ENCODE measurements at places on chromosomes 16 and 17.

DNA sequence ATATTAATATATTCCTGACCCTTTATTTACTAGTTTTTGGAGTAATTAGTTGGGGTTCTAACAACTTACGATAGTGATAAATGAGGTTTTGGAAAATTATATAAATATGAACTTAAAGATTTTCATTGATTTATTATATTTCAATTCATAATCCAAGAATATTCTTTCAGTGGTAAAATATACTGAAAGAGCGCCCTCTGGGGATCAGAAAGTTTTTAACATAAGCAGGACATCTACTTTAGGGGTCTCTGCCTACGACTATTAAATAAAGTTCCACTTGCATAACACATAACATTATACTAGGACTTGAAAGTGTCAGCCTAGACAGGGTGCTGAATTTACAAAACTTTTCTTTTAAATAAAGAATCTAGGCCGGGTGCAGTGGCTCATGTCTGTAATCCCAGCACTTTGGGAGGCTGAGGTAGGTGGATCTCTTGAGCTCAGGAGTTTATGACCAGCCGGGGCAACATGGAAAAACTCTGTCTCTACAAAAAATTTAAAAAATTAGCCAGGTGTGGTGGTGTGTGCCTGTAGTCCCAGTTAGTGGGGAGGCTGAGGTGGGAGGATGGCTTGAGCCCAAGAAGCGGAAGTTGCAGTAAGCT, 15.6 kb downstream of the RFWD3 start:
- DNase-seq: no peak

GRCh38 chr17:18182110-18182977, 1.3 kb upstream of the ALKBH5 start:
- no peak for DNase-seq

DNA sequence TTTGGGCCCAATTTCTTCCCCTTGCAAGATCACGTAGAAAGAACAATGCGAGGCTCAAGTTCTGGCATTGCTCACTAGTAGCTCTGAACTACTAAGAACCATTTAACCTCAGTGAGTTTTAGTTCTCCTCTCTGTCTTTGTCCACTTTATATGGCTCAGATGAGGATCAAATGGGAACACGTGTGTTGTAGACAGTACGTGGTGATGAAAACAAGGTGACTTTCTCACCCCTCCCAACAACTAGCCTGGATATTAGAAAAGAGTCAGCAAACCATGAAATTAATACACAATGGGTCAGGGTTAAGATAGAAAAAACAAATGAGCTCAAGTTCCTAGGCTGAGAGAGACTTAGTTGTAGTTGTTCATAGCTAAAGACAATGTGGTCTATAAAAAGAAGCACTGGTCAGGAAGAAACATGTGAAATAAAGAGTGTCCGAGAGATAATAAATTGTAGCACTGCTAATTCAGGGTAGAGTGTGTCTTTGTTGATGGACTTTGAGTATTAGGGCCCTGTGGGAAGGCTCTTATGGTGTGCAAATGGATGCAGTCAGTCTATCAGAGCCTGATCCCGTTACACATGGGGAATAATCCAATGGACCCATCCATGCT, 417.0 kb downstream of the HAPSTR1 start:
- no peak for DNase-seq

GRCh38 chr17:75861927-75862317, 6.8 kb upstream of the WBP2 start:
- DNase-seq: no peak

GRCh38 chr17:73902416-73903181, 258.4 kb upstream of the SDK2 start:
- DNase-seq: no peak

DNA sequence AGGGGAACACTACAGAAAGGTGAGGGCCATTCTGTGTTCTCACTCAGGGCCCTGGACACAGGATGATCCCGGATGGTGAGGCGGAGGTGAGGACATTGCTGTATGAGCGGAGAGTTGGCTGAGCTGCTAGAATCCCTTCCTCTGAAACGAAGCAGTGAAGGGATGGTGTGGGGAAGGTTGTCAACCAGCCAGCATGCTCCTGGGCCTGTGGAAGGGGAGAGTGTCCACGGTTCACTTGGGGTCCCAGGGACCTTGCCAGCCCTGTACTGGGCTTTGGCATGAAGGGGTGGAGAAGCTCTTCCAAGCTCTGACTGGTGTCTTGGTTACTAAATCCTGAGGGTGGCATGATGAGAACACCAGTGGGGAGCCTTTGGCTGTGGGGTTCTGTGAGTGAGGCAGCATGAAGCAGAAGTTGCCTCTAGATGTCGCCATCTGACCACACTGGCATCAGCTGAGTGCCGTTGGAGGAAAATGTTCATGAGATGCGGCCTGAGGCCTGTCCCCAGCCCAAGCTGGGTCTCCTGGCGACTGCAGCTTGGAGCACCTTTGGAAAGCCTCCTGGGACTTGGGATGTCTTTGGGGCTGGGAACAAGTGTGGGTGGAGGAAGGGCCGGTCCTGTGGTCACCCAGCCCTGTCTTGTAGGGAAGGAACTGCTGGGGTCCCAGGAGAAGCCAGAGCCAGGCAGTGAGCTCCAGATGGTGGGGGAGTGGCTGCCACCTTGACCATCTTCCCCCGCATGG, 14.8 kb downstream of the PDP2 start:
- peak; percentile 53 for DNase-seq

- no peak for DNase-seq
Measured at GRCh38 chr16:6684076-6684673, 648.5 kb upstream of the RBFOX1 start.

DNA sequence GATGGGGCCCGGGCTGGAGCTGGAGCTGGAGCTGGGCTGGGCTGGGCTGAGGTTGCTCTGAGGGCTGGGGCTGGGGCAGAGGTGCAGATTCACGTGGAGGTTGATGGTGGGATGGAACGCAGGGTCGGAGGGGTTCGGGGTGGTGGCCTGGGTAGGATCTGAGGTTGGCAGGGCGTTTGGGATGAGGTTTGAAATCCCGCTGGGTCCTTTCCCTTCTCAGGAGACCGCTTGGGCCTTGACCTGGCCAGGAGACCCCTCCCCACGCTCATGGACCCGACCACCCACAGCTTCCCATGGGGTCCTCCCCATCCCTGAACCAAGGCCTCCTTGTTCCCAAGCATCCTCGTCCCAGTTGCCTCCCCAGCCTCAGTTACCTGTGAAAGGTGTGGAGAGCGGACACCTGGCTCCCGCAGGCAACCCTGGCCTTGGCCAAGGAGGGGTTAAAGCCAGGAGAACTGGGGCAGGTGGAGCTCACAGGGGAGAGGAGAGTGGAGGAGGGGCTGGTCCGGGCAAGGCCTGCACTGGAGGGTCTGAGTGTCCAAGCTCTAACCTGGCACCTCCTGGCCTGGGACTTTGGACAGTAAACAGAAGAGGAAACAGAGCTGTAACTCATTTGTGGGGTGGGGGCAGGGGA, at the start of gene ASGR2:
Gene ASGR2, minus strand, starts transcription at position 582 of the 634 bp plus-strand sequence. CDS start 582 bp downstream, outside the sequence.
- no peak for DNase-seq

- no peak for DNase-seq
Measured at GRCh38 chr17:40888196-40888720, 3.2 kb upstream of the KRT20 start.

DNA sequence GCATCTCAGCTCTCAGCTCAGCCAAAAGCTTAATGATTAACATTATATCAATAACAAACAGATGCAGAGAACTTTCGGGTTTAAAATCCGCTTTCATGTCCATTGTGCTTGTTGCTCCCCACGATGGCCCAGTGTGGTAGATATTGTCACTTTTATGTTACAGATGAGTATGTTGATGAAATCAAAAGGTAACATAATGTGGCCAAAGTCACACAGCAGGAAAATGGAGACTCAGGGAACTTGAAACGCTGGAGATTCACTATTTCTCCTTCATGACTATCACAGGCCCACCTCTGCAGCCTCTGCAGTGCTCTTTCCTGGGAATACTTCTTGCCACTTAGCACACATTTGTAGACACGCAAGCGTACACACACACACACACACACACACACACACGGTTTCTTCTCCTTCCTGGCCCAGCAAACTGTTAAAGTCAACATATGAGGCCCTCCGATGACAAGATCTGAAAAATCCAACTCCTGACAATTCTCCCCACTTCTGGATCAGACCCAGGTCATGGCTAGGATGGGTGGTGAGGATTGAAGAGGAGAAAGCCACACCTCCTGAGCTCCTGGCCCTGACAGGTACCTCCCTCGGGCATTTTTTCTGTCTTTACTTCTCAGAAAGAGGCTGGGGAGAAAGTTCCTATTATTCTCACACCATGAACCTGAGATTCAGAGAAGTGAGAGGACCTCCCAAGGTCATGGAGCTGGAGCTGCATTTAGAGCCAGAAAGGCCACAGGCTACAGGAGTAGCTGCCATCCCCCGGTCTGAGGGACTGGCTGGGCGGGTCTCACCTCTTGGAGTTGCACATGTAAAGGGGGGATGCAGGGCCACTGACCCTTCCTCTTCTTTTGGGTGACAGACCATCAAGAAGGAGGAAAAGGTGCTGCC, 9.7 kb downstream of the DRC7 start:
- no peak for DNase-seq

DNA sequence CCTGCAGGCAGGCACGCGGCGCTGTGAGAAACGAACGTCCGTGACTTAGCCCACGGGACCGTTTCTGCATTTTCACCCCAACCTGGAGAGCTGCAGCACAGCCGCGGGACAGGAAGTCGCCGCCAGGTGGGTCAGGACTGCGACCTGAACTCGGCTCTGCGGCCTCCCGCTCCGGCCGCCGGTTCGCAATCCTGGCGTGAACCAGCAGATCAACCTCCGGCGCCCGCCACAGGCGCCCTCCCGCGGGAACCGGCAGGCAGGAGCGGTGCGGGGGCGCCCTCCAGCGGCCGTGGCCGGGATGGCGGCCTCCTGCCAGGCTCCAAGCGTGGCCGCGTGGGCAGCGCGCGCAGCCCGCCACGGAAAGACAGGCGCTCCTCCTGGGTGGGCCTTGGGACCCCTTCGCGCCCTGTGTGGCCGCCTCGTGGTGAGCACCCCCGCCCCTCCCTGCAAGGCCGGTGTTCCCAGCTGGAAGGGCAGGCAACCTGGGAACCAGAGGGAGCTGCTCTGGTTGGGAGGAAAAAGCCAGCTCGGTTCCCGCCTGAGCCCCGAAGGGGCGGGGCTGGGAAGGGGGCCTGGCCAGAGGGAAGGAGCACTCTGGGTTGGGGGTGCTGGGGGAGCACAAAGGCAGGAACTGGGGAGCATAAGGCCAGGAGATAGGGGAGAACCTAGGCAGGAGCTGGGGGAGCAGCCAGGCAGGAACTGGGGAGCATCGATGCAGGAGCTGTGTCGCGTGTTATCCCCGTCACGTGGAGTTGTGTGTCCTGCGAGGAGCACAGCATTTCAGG, 28.2 kb downstream of the ACTG1 start:
- DNase-seq: peak; percentile 85

DNA sequence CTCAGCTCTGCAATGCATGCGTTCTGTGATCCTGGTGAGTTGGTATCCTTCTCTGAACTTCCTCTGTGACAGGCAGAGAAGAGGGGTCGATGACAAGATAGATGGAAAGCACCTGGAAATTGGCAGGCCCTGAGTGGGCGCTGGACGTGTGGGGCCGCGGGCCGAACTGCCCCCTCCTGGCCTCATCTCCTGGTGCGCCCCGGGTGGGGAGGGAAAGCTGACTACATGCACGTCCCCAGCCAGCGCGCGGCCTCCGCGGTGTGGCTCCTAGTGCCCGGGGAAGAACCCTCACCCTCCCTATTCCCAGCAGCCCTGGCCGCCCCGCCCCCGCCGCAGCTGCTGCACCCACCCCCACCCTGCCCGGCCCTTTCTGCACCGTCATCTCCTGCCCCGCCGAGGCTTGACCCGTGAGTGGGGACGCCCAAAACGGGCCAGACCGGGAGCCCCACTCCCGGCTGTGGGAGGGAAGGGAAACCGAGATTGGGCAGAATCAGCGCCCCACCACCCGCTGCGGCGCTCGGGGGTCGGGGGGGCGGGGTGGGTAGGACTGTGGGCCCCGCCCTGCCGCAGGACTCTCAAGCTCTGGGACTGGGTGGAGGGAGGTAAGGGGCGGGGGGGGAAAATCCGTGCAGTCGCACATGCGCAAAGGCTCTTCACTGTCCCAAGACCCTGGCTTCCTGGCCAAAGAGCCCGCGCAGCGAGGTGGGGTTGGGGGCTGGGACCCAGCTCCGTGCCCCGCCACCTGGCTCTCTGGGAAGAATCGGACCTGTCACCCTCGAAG, at the start of gene NOL3:
Gene NOL3, plus strand, starts transcription at position 371 of the 781 bp plus-strand sequence.
- DNase-seq: no peak

DNA sequence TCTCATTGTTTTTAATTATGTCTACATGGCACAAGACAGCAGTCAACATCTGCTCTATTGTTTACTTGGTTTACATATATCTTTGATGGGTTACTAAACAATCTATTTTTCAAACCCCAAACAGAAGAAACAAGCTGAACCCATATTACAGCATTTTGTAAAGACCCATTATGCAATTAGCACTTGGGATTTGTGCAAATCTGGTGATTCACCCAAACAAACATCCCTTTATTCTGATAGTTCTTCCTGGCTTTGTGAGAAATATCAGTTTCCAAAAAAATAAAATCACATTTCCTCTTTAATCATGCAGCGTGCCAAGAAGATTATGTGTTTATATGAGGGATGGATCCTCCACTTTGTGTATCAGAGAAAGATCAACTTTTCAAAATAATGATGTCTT, 16.8 kb upstream of the RBFOX1 start:
- DNase-seq: no peak

- DNase-seq: no peak
Measured at GRCh38 chr16:54616610-54617009, 314.1 kb upstream of the IRX5 start.

- no peak for DNase-seq
Measured at GRCh38 chr17:31074772-31075555, 19.8 kb upstream of the NF1 start.

GRCh38 chr17:32267690-32268205, 2.1 kb downstream of the RHBDL3 start:
- DNase-seq: no peak

DNA sequence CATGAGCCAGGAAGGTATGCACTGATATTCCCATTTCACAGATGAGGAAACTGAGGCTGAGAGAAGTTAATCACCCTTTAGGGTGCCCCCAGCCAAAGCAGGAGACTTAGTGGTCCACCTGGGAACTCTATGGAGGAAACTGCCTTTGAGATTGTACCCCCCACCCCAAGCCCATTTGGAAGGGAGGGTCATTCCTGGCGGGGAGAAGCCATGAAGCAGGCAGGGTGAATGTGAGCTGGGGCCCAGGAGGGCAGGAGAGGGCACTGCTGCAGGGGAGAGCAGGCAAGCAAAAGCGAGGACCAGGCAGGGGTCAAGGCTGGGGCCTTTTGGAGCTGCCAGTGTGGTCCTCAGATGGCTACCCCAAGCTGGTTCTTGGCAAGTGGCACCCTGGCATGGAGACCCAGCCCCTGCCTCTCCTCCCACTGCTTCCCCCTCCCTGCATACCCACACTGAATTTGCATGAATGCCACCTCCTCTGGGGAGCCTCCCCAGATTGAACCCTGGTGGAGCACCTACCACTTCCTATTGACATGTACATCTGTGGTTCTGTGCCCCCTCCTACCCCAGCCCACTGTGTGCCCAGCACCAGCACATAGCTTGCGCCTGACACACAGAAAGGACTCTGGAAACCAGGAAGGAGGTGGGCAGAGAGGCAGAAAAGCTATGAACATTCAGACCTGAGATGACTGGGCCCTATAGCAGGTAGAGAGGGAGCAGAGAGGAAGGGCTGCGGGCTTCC, 965 bp upstream of the TMC6 start:
- no peak for DNase-seq

GRCh38 chr17:18961634-18962493, 9.9 kb downstream of the SLC5A10 start:
- no peak for DNase-seq
